Occipital lobe (tissue), 3 donors: ENCODE measurements at places on chromosomes 5 and 9. TPM values are rescaled to one million over a fixed set of nuclear protein-coding genes. Genes with fewer than 3 reads are reported as not detected.

GRCh38 chr5:169064093-169064492 is 236.8 kb downstream of the SLIT3 start:
- no peak for DNase-seq

The FOXD1 gene
- 0.94 TPM for total RNA-seq

DNA sequence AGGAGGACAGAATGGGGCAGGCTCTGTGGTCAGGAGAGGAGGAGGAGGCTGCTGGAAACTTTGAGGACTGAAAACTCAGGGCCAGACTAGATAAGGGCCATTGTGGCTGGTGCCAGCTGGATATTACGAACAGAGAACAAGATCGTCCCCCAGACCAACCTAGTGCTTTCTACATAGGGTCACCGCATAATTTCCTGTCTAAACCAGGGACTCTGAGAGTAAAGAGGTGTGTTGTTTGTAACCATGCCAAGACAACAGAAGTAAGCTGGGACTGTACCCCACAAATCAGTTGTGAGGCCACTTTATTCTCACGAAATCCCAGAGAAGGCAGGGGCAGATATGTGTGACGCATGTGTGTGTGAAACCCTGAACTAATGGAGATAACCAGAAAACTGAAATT is 20.3 kb upstream of the GFPT2 start:
- no peak for DNase-seq

DNA sequence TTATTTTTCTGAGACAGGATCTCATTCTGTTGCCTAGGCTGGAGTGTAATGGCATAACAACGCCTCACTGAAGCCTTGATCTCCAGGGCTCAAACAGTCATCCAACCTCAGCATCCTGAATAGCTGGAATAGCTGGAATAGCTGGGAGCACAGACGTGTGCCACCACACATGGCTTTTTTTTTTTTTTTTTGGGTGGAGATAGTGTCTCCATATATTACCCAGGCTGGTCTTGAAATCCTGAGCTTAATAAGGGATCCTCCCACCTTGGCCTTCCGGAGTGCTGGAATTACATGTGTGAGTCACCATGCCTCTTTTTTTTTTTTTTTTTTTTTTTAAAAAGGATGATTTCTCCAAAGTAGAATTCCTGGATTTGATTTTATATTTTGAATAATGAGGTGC is 60.7 kb downstream of the NSD1 start:
- DNase-seq, result no peak

The HINT1 gene
- 173 TPM for total RNA-seq

The RAI14 gene
- 29.3 TPM for total RNA-seq

- DNase-seq, result peak; percentile 20
Measured at GRCh38 chr5:171521219-171521633, 101.8 kb downstream of the FGF18 start.

DNA sequence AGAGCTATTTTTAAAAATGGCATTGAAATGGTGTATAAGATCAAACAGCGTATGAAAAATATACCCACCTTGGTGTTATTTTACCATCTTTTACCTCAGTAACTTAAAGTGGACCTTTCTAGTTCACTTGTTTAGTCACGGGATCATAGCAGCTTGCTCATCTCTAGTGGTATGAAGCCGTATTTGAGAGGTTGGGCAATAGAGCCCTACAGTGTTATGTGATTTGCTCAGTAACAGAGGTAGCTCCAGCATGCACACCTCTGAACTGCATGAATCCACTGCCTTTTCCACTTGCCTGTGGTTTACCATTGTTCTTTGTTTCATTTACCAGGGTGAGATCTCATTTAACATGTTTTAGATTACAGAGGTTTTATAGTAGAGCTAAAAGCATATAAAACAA is 134.4 kb downstream of the ATG10 start:
- DNase-seq, result no peak

The RANBP3L gene
- 14.7 TPM for total RNA-seq

DNA sequence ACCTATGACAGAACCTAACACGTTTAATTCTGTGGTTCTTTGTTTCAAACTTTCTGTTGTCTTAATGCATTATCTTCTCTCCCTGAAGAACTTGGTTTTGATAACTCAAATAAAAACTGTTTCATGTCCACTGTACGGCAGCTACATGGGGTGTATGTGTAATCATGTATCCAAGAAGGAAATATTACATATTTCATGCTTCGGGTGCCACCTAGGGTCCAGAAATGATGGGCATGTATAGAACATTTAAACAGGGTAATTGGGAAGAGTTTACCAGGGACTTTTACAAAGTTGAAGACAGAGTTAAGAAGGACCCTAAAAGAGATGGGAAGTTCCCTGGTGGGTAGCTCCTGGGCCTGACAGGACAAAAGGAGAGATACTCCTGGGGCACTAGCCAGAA is 291.3 kb downstream of the FBXL7 start:
- DNase-seq, result no peak
